ENCODE measurements at places on chromosomes 5 and 9.

DNA sequence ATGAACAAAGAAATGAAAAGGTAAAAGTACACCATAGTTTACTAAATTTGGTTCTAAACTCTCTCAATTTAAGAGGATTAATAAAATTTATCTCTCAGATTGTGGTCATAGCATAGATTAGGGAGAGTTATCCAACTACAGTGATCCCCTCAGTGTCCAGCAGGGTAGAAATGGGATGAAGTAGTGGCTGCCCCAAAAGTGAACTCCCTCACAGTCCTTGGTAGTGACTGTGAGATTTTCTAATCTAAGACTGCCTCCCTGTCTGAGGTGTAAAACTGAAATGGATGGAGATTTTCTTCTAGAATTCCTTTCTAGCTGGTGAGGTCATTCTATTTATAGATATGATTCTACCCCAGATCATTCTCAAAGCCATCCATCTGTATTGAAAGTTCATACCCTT, 455.5 kb downstream of the ACTL7B start:
- H3K27me3 ChIP-seq: no peaks in the 10 kb centered on the region
- no peaks in the 10 kb centered on the region for H3K36me3 ChIP-seq
- DNase-seq: no peak
- H3K27ac ChIP-seq: no peak overlapping the region

- H3K36me3 ChIP-seq: no peaks in the 10 kb centered on the region
- H3K4me3 ChIP-seq: no peak overlapping the region
- DNase-seq: no peak
- no peaks in the 10 kb centered on the region for H3K27me3 ChIP-seq
- no peak overlapping the region for H3K27ac ChIP-seq
These were observed 72.3 kb downstream of the PSMB7 start for GRCh38 chr9:124342776-124343485.

DNA sequence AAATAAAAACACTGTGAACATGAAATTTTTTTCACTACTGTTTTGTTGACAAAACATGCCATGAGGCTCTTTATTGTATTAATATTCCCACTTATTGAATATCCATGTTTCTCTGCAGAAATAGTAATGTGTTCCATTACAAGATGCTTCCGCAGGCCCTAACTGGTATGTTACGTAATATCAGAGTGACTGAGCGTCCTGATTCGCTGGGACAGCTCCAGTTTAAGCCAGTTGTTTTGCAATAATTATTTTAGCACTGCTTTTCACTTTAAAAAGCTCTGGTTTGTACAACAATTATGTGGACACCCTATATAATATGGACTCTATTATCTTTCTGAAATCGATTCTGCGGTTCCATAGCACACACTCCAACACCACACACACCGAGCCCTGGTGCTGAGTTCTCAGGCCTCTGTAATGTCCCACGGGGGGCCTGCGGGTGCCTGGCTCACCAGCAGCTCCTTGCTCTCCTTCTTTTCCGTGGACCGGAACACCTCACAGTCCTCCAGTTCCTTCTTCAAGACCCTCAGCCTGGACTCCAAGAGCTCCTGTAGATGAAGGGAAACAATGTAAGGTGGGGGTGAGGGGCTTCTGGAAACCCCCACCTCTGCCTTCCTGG, 1.8 kb downstream of the TRIM7 start:
- no peak for DNase-seq
- peaks cover 47% of the 10 kb centered on the region for H3K27me3 ChIP-seq
- peak overlapping the region; percentile 86 for H3K4me3 ChIP-seq
- H3K4me1 ChIP-seq: peaks cover 30% of the 10 kb centered on the region

- H3K27me3 ChIP-seq: no peaks in the 10 kb centered on the region
- no peaks in the 10 kb centered on the region for H3K36me3 ChIP-seq
- no peaks in the 10 kb centered on the region for H3K4me1 ChIP-seq
- H3K27ac ChIP-seq: no peak overlapping the region
These were observed 35.7 kb upstream of the SLC25A51 start for GRCh38 chr9:37939575-37940095.

GRCh38 chr5:35954175-35954574, 15.8 kb upstream of the CAPSL start:
- H3K4me1 ChIP-seq: no peaks in the 10 kb centered on the region
- H3K27me3 ChIP-seq: peaks cover 40% of the 10 kb centered on the region
- H3K27ac ChIP-seq: no peak overlapping the region
- H3K36me3 ChIP-seq: no peaks in the 10 kb centered on the region
- no peak overlapping the region for H3K4me3 ChIP-seq
- no peak for DNase-seq

- no peaks in the 10 kb centered on the region for H3K27me3 ChIP-seq
- H3K36me3 ChIP-seq: no peaks in the 10 kb centered on the region
- H3K4me3 ChIP-seq: no peak overlapping the region
- no peak overlapping the region for H3K27ac ChIP-seq
These were observed 551.8 kb upstream of the ZNF608 start for GRCh38 chr5:125298258-125298657.

- H3K4me1 ChIP-seq: peaks cover 2% of the 10 kb centered on the region
- no peak for DNase-seq
- peaks cover 7% of the 10 kb centered on the region for H3K27me3 ChIP-seq
- H3K4me3 ChIP-seq: no peak overlapping the region
These were observed 31.2 kb upstream of the CLPTM1L start for GRCh38 chr5:1375871-1376810.
